ENCODE measurements at places on chromosomes 13 and 19.

DNA sequence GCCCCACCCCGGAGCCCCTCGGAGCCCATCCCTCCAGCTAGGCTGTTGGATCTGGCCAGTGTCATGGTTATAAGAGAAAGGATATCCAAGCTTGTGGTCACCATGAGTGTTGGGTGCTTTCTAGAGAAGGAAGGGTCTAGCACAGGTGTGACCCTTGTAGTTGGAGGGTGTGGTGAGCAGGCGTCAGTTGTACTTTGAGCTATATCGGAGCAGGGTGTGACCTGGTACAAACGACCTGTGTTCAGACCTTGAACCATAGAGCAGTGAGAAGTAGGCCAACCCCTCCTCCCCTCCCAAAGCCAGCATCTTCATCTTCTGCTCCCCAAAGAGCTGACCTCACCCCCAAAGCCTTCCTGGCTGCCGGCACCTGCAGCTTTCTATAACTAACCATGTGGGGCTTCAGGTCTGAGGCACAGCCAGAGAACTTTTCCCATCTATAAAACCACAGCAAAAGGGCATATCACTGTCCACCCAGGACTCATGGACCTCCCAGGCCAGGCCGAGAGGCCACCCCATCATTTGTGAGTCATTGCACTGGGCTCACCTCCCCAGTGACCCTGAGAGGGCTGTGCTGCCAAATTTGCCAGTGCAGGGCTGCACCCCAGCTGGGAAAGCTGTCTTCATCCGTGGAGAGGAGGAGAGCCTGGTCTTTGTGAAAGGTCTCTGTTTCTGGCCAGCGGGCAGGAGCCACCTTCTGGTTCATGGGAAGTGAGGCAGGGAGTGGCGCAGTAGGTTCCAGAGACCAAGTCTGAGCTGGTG is 14.2 kb downstream of the RAB8A start:
- no peak for DNase-seq

- DNase-seq, result no peak
Measured at GRCh38 chr13:26887594-26887993, 127.0 kb upstream of the GPR12 start.

- DNase-seq, result no peak
Measured at GRCh38 chr19:34241513-34242337, 12.6 kb upstream of the GARRE1 start.

- DNase-seq, result no peak
Measured at GRCh38 chr13:103101500-103101899, 35.3 kb upstream of the SLC10A2 start.

DNA sequence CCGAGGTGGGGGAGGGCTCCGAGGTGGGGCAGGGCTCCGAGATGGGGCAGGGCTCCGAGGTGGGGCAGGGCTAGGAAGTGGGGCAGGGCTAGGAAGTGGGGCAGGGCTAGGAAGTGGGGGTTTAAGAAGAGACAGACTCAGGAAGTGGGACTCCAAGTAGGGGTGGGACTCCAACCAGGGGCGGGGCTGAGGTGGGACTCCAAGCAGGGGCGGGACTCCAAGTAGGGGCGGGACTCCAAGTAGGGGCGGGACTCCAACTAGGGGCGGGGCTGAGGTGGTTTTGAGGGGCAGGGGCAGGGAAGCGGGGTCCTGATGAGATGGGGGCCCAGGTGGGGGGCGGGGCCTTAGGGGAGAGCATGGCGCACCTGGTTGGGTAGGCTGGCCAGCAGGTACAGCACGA is 13.6 kb downstream of the CFD start:
- DNase-seq, result peak; percentile 61

- no peak for DNase-seq
Measured at GRCh38 chr13:108835083-108835482, 205.7 kb downstream of the MYO16 start.

Measured in fibroblast of skin of back (primary cell).